Mesenchymal stem cell (in vitro differentiated cells and primary cell): ENCODE measurements at places on chromosomes 2 and 18.

DNA sequence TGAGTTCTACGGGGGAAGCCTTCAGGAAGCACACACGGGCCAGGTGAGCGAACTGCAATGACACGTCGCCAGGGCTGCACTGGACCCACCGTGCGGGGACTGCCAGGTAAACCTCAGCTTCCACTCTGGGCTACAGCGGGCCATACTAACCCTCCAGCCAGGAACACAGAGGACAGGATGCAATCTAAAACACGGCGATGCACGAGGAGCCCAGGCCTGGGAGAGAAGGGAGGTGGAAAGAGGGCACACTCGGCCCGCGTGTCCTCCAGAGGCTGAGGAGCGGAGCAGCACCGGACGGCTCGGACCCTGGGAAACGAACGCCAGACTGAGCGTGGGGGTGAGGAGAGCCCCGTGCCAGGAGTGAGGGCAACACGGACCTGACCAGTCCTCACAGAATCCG is 69.3 kb downstream of the HDAC4 start:
- no peak overlapping the region for H3K4me3 ChIP-seq
- no peak for DNase-seq
- H3K36me3 ChIP-seq: peaks cover 7% of the 10 kb centered on the region
- peaks cover 24% of the 10 kb centered on the region for H3K4me1 ChIP-seq

GRCh38 chr2:24123922-24124580 is 782 bp downstream of the FAM228B start:
- no peaks in the 10 kb centered on the region for H3K36me3 ChIP-seq
- peak overlapping the region; percentile 88 for H3K4me3 ChIP-seq
- no peaks in the 10 kb centered on the region for H3K27me3 ChIP-seq
- peak overlapping the region; percentile 68 for H3K27ac ChIP-seq
- peak; percentile 65 for DNase-seq
- H3K4me1 ChIP-seq: peaks cover 5% of the 10 kb centered on the region

DNA sequence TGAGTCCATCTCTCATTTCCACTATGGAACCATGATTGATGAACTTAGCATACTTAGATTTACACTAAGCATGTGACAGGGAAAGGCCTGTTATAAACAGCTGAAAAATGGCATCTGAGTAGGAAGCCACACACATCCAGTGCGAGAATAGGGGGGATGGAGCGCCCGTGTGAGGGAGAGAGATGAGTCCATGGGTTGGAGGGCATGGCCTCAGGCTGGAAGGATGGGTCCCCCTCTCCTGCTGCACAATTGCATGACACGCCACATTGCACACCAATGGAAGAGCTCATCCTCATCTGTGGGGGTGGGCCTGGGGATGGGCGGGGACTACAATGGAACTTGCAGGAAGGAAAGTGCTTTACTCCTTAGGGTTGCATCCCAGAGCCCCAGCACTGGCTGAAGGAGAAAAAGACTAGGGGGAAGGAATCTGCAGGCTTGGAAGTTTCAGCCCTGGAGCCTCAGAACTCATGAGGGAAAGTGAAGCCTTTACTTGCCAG is 46.4 kb upstream of the CXCR4 start:
- H3K36me3 ChIP-seq: no peaks in the 10 kb centered on the region
- H3K27me3 ChIP-seq: peaks cover 6% of the 10 kb centered on the region
- H3K4me3 ChIP-seq: no peak overlapping the region
- no peak overlapping the region for H3K27ac ChIP-seq
- H3K4me1 ChIP-seq: no peaks in the 10 kb centered on the region
- DNase-seq: no peak

GRCh38 chr2:16218625-16219024 is 278.3 kb downstream of the MYCN start:
- no peaks in the 10 kb centered on the region for H3K36me3 ChIP-seq
- H3K4me3 ChIP-seq: no peak overlapping the region
- no peaks in the 10 kb centered on the region for H3K27me3 ChIP-seq
- H3K4me1 ChIP-seq: no peaks in the 10 kb centered on the region
- H3K27ac ChIP-seq: no peak overlapping the region

- H3K4me3 ChIP-seq: no peak overlapping the region
- H3K27ac ChIP-seq: no peak overlapping the region
- no peaks in the 10 kb centered on the region for H3K4me1 ChIP-seq
Measured at GRCh38 chr2:205461169-205461568, 221.1 kb upstream of the NRP2 start.

DNA sequence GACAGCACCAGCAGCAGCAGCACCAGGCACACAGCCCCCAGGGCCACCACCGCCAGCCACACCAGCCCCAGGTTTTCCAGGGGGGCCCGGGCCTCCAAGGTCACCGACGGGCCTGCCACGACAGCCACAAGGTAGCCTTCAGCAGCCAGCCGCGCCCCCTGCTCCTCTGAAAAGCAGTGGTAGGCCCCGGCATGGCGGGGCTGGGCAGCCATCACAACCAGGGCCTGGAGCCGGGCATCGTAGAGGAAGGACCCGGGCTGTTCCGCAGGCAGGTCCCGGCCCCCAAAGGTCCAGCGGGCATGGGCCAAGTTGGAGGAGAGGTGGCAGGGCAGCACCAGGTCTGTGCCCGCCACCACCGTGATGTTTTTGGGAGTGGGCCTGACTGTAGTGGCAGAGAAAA is 3.3 kb upstream of the ANKRD39 start:
- peaks cover 58% of the 10 kb centered on the region for H3K36me3 ChIP-seq
- no peak overlapping the region for H3K27ac ChIP-seq
- no peak for DNase-seq
- H3K27me3 ChIP-seq: no peaks in the 10 kb centered on the region

DNA sequence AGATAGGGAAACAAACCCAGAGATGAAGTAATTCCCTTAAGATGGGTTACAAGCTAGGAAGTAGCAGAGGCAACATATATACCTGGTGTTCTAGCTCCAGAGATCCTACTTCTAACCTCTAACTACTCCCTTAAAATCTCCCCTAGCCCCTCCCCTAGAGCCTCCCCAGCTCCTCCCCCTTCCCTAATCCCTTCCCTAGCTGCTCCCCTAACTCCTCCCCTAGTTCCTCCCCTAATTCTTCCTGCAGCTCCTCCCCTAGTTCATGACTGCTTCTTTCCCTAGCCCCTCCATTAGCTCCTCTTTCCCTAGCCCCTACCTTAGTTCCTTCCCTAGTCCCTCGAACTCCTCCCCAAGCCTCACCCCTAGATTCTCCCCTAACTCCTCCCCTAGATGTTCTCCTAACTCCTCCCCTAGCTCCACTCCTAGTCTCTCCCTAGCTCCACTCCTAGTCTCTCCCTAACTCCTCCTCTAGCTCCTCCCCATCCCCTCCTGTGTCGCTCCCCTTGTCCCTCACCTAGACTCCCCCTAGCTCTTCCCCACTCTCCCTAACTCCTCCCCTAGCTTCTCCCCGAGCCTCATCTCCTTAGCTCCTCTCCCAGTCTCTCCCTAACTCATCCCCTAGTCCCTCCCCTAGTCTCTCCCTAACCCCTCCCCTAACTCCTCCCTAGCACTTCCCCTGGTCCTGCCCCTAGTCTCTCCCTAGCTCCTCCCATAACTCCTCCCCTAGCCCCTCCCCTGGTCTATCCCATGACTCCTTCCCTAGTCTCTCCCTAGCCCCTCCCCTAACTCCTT is 108.9 kb downstream of the CD226 start:
- peaks cover 2% of the 10 kb centered on the region for H3K4me1 ChIP-seq
- no peaks in the 10 kb centered on the region for H3K27me3 ChIP-seq
- no peak for DNase-seq

- no peak overlapping the region for H3K27ac ChIP-seq
- no peak overlapping the region for H3K4me3 ChIP-seq
- no peak for DNase-seq
- H3K36me3 ChIP-seq: no peaks in the 10 kb centered on the region
- no peaks in the 10 kb centered on the region for H3K4me1 ChIP-seq
Measured at GRCh38 chr18:51100385-51101120, 70.5 kb downstream of the SMAD4 start.

DNA sequence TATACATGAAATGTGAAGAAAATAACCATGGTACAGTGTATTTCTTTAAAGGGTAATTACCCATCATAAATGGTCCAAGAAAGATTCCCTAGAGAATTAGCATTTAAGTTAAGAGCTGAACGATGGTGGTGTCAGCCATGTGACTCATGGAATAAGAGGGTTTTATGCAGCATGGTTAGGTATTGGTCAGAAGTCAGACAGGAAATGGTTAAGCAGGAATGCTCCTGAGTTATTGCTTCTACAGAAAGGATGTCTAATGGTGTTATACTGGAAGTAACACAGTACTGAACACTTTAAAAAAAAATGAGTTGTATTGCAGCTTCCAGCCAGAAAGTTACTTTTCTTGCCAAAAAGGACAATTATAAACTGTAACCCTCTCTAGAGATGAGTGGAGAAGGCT is 72.7 kb upstream of the UBE2E3 start:
- H3K4me3 ChIP-seq: no peak overlapping the region
- peaks cover 2% of the 10 kb centered on the region for H3K4me1 ChIP-seq
- no peaks in the 10 kb centered on the region for H3K36me3 ChIP-seq

- no peaks in the 10 kb centered on the region for H3K36me3 ChIP-seq
- no peak overlapping the region for H3K4me3 ChIP-seq
- no peak overlapping the region for H3K27ac ChIP-seq
- H3K27me3 ChIP-seq: no peaks in the 10 kb centered on the region
- H3K4me1 ChIP-seq: no peaks in the 10 kb centered on the region
Measured at GRCh38 chr2:147756069-147756468, 88.8 kb upstream of the ACVR2A start.

GRCh38 chr18:36459203-36459602 is 161.7 kb downstream of the FHOD3 start:
- H3K27ac ChIP-seq: no peak overlapping the region
- H3K4me3 ChIP-seq: no peak overlapping the region
- no peaks in the 10 kb centered on the region for H3K36me3 ChIP-seq
- no peaks in the 10 kb centered on the region for H3K27me3 ChIP-seq
- peaks cover 11% of the 10 kb centered on the region for H3K4me1 ChIP-seq

GRCh38 chr2:27494944-27495554 is at the start of gene FNDC4:
FNDC4 (minus strand) TSS chr2:27495200; CDS start chr2:27494679, 521 bp downstream.
- H3K27me3 ChIP-seq: peaks cover 25% of the 10 kb centered on the region
- peak within 1 kb of the TSS; percentile 82 for H3K4me3 ChIP-seq
- H3K36me3 ChIP-seq: peaks cover 4% of the 10 kb centered on the region
- no peak within 1 kb of the TSS for H3K27ac ChIP-seq
- H3K4me1 ChIP-seq: peaks cover 12% of the 10 kb centered on the region
- DNase-seq: peak; percentile 18

GRCh38 chr18:31241900-31242409 is 76.0 kb upstream of the DSG1 start:
- H3K27ac ChIP-seq: peak overlapping the region; percentile 7
- peaks cover 3% of the 10 kb centered on the region for H3K27me3 ChIP-seq
- no peaks in the 10 kb centered on the region for H3K36me3 ChIP-seq
- H3K4me1 ChIP-seq: peaks cover 9% of the 10 kb centered on the region
- DNase-seq: peak; percentile 7

- DNase-seq: no peak
- peaks cover 4% of the 10 kb centered on the region for H3K4me1 ChIP-seq
- H3K27ac ChIP-seq: no peak overlapping the region
- no peaks in the 10 kb centered on the region for H3K27me3 ChIP-seq
- H3K36me3 ChIP-seq: peaks cover 31% of the 10 kb centered on the region
Measured at GRCh38 chr2:216108310-216108966, 710 bp upstream of the XRCC5 start.

GRCh38 chr2:11745613-11746375 is 638 bp upstream of the LPIN1 start:
- H3K27ac ChIP-seq: no peak overlapping the region
- no peak overlapping the region for H3K4me3 ChIP-seq
- H3K27me3 ChIP-seq: no peaks in the 10 kb centered on the region
- H3K4me1 ChIP-seq: peaks cover 34% of the 10 kb centered on the region

DNA sequence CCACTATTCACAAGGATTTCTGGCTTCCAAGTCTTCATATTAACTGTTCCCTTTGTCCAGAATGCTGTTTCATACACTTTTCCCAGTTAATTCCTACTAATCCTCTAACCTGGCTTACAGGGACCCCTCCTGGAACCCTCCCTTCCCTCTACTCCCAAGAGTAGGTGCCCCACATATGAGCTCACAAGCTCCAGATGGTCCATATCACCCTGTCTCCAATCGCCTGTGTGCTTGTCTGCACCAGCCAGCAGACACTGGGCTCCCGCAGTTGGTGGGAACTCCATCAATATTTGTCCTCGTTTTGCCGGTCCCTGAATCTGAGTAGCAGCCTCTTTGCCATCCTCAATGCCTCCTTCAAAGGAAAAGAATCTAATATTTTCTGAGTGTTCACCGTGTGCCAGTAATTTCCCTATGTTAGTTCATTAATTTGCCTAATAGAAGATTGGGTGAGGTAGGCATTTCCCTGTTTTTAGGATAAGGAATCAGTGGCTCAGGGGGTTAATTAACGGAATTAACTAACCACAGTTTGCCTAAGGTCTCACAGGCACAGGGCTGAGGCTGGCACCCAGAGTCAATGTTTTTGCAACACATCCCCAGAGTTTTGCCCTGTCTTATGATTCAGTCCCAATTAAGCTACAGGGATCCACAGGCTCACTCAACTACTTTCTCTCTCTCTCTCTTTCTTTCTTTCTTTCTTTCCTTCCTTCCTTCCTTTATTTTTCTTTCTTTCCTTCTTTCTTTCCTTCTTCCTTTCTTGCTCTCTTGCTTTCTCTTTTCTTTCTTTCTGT is 141.6 kb upstream of the CYP1B1 start:
- peaks cover 4% of the 10 kb centered on the region for H3K4me1 ChIP-seq
- H3K27ac ChIP-seq: no peak overlapping the region
- no peaks in the 10 kb centered on the region for H3K36me3 ChIP-seq
- H3K27me3 ChIP-seq: no peaks in the 10 kb centered on the region

DNA sequence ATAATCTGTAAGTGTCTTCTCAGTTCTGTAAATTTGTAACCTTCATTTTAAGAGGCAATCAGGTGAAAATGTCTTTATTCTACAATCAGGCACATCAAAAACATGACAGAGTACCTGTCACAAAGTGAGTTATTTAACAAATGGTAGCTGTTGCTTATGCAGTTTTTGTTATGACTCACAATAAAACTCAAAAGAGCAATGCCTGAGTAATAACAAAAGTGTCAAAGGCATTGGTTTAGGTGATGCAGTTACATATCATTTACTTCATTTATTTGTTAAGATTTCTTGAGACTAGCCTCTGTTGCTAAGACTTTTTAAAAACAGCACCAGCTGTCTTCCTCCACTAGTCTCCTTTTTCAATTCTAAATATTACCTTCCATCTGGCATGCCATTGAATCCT is 177.8 kb downstream of the KIAA1328 start:
- H3K4me1 ChIP-seq: no peaks in the 10 kb centered on the region
- no peak overlapping the region for H3K27ac ChIP-seq

DNA sequence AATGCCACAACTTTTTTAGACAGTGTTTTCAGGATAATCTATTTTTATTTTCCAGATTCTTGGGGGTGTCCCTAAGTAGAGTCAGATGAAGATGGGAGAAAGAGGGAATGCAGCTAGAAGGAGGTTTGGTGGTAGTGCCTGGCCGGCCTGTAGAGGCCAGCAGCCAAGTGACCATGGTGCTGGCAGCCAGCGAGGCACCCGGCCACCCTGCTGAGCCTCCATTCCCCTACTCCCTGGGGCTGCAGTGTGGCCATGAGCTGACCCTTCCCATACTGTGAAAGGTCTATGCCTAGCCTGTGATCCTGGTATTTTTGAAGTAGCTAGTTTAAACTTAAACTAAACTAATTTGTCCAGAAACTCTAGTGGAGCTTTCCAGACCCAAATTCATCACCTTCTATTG is 268.6 kb downstream of the CYRIA start:
- H3K27ac ChIP-seq: no peak overlapping the region
- H3K4me3 ChIP-seq: no peak overlapping the region
- no peaks in the 10 kb centered on the region for H3K36me3 ChIP-seq
- no peaks in the 10 kb centered on the region for H3K27me3 ChIP-seq
- DNase-seq: no peak
